ENCODE measurements at places on chromosomes 2 and 18.
A peak's percentile ranks its signal among the peaks of the same experiment; 100 is the strongest.

GRCh38 chr2:35343135-35343534 is 1012.4 kb upstream of the CRIM1 start:
- no peak for DNase-seq

DNA sequence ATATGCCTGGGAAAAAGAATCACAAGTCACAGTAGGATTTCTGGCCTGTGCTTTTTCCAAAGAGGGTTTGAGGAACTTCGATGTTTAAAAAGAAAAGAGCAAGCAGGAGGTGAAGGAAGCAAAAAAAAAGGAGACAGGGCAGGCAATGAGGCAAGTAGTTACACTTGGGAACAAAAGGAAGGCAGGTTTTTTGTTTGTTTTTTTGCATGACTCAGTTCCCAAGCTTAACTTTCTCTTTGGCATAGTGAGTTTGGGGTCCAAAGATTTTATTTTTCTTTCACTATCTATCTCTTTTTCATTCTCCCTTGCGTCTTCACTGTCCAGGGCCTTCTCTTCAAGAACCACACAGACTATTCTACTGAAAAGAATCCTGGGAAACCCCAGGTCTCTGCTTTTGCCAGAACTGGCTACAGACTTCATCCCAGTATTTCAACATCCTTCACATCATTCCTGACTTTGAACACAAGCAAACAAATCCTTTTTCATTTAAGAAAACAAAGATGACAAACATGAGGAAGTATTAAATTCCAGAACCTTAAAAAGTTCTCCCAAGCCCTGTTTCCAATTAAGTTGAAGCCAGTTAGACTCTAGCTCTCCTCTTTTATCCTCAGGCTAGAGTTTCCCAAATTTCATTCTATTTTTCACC is 210.7 kb upstream of the RND3 start:
- peak; percentile 93 for DNase-seq

DNA sequence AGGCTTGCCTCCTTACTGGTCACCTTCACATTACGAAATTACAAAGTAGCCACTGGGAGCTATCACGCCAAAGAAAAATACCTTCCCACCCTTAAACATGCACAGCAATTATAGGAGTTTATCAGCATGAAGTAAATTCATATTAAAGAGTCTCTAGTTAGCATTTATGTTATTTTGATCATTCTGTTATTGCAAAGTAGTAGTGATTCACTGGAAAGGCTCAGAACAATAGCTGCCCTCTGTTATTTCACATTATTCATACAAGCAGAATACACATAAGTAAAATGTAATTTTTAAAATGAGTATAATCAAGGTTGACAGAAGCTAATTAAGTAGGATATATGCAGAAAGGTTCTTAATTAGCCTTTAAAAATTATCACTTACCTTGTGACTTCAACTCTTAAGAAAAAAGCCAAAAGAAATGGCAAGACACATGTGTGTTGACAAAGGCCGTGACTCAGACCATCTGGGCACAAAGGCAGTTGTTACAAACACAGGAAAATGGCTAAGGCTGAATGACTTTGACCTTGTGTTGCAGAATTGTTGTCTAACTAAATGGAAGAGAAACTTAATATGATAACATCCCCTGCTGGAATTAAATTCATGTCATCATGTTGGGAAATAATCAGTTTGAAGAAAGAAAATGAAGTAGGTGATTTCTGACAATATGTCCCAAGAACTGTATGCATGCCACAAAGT is 108.3 kb downstream of the ARL6IP6 start:
- no peak for DNase-seq

- no peak for DNase-seq
These were observed 153.0 kb upstream of the ID2 start for GRCh38 chr2:8528863-8529262.

DNA sequence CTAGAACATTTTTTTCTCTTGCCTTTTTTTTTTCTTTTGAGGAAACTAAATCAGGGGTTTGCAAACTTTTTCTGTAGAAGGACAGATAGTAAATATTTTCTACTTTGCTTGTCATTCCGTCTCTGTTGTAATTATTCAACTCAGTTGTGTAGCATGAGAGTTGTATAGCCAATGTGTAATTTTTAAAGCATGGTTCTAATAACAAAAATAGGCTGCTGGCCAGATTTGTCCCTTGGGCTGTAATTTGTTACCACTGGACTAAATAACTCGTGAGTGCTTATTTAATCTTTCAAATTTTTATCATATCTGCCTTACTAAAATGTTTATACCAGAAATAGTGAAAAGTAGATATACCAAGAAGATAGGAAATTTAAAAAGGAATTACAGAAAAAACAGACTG is 43.0 kb downstream of the CCDC148 start:
- peak; percentile 58 for DNase-seq

GRCh38 chr2:67389788-67390187 is 7.3 kb upstream of the ETAA1 start:
- DNase-seq = no peak

DNA sequence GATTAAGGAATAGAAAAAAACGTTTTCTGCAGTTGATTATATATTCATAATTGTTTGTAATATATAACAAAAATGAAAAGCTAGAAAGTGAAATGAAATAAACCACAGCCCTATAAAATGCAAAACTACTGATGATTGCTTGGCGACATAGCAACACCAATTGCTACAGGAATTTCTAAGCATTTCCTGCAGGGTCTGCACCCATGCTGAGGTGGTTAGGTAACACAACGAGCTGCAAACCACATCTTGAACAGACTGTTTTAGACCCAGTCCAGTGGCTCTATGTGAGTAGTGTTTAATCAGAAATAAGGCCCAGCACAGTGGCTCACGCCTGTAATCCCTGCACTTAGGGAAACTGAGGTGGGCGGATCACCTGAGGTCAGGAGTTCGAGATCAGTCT is 17.2 kb upstream of the UGT1A9 start:
- no peak for DNase-seq

DNA sequence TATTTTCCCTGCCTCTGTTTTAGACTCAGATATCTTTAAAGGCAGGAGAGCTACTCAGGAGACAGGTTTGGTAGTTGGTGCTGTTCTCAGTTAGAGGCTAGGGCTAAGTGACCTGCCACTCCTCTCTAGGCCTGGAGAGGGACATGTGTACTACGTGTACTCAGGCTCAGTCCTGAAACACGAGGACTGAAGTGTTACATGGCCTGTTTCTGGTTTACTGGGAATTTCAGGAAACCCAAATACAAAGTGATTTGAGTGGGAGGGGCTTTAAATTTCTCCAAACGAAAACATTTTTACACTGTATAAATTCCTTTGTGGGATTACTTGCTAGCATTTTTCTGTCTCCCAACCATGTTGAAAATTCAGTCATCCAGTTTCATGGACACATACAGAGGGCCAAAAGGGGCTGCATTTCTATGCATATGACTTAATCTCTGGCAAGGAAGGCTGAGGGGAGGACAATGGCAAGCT is 343.3 kb downstream of the CYP26B1 start:
- DNase-seq = peak; percentile 63

GRCh38 chr18:22136395-22136794 is 33.0 kb upstream of the GATA6 start:
- DNase-seq = peak; percentile 8

DNA sequence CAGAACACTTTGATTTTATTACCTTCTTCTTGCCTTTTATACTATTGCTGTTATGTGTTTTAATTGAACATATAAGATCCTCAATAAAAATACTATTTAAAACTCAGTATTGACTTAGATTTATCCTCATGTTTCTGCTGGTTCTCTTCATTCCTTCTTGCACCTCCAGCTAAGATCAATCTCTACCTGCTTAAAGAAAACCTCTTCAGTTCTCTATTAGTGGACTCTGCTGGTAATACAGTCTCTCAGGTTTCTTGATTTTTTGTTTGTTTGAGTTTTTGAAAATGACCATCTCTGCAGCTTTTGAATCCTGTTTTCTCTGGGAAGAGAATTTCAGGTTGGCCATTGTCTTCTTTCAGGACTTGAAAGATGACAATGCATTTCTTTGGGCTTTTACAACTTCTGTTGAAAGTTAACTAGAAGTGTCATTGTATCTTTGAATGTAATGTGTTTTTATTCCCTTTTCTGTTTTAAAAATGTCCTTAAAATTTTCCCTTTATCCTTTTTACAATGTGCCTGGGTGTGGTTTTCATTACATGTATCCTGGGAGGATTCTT is 29.8 kb upstream of the TMEM131 start:
- no peak for DNase-seq

GRCh38 chr18:74185860-74186259 is 37.5 kb downstream of the TIMM21 start:
- DNase-seq = no peak

GRCh38 chr2:85503851-85504777 is 34.9 kb upstream of the MAT2A start:
- DNase-seq = peak; percentile 72

GRCh38 chr18:61855449-61856378 is 37.1 kb downstream of the RNF152 start:
- no peak for DNase-seq

DNA sequence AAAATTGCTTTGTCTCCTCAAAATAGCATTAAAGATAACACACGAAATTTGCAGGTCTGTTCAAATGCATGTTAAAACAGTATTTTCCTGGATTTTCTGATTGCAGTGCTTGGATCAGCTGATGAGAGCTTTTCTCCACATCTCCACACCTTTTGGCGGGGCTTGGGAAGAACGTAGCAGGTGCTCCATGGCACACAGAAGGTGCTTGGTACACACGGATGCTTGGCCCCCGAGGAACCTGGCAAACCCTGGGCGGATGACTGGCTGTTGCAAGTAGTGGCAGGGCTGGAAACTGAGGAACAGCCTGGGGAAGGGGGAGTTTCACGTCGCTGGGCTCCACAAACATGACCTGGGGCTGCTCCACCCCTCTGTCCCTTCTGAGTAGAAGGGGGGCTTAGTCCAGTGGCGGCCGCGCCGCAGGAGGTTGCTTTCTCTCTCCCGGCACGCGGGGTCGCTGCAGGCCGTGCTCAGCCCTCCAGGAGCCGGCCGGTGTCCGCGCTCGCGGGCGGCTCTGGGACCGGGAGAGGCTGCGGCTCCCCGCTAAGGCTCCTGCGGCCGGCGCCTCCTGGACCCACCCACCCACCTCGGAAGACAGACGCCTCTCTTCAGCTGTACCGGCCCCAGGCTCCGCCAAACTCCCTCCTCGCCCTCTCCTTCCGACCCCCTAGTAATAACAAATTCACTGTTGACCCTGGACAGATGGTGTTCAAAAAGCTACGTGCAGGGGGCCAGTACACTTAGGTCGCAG is 69.3 kb downstream of the MARCO start:
- DNase-seq = peak; percentile 75

GRCh38 chr2:190637281-190637734 is 11.6 kb upstream of the NAB1 start:
- DNase-seq = peak; percentile 71

DNA sequence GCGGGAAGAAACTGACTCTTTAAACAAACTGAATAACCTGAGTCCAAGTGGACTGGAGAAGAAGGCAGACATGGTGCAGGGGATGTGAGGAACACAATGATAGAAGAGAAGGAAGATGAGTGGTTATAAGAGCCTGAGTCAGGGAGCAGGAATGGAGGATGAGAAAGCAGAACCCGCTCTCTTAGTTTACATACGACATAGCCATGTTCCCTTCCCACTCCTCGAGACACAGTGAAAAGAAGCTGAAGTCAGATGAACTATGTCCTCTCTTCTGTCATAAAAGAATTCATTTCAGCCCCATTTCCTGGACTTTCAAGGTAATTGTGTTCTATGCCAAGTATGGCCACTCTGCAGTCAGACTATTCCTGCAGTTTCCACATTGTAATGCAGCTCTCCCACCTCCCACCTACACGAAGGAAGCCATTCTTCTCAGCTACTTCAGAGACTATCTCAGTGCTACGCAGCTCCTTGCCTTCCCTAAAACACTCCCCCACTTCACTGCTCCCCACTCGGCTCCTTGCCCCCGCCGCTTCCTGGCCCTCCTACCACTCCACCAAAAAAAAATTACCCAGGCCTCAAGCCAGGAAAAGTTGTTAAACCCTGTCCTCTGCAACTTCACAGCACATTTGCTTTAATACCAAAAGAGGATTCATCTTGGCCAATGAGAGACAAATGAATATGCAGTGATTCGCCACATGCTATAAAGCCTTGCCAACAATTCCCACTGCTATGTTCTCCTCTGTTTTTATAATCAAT is 323.4 kb upstream of the EPHA4 start:
- no peak for DNase-seq

GRCh38 chr2:51153236-51153635 is 121.3 kb upstream of the NRXN1 start:
- peak; percentile 27 for DNase-seq

Data from adipocyte (in vitro differentiated cells).